ENCODE measurements at places on chromosomes 1 and 21. TPM values are rescaled to one million over a fixed set of nuclear protein-coding genes. Genes with fewer than 3 reads are reported as not detected.
A peak's percentile ranks its signal among the peaks of the same experiment; 100 is the strongest.

Gene SMCP
- not detected for total RNA-seq

Gene NHLH2
- not detected for total RNA-seq

DNA sequence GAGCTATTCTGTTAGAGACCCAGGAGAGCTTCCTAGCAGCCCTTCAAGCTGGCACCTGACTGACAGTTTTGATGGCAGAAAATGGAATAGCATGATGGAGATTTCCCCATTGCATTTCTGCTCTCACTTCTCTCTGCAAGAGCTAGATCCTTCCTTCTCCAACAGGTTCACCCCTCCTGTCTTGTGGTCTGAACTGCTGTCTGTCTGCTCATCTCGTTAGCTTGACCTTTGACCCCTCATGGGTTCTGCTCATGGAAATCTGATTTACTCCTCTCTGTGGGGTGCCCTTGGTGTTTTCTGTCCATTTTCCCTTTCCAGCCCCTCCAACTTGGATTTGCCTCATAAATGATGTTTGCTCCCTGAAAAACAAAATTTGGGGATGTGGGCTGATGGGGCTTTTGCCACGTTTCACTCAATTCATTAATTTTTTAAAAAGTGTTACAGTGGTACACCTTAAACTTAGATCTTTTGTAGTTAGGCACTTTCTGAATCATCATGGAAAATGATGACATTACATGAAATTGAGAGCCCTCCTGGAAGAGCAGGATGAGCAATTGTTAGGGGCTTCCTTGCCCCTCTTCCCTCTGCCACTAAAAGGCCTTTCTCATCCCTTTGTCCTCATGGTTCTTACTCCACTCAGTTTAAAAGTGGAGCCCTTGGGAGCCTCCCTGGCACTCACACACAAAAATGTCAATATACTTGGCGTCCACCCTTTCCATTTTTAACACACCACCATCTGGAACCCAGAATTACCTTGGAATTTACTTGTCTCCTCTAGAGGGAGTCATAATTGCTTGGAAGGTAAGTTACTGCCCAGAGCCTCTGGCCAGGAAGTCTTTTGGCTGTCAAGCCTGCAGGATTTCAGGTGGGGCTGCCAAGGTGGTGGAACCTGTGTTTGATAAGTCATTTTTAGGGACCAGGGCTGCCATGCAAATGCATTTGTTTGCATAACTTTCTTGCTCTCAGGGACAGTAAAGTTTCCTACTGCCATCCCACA is 31.9 kb upstream of the IL19 start:
- peak; percentile 28 for DNase-seq

DNA sequence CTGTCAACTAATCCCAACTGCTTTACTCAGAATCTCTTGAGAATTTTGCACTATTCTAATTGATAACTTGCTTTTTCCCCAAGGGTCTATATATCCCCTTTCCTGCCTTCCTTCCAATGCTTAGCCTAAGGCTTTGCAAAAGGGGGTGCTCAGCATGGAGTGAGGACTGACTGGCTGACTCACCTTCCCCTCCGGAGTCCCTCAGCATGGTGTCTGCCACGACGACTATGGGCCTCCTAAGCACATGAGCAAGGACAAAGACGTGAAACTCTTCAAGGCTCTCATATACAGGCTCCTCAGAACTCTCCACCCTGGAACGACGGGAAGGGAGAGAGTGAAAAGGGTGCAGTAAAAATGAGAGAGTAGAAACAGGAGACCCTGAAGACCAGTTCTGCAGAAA is 13.2 kb upstream of the MTMR11 start:
- DNase-seq, result no peak

Gene DAB1
- 0.56 TPM for total RNA-seq

GRCh38 chr1:84247425-84248220 is 53.9 kb upstream of the SAMD13 start:
- peak; percentile 96 for DNase-seq

Gene RGS13
- total RNA-seq, result not detected

DNA sequence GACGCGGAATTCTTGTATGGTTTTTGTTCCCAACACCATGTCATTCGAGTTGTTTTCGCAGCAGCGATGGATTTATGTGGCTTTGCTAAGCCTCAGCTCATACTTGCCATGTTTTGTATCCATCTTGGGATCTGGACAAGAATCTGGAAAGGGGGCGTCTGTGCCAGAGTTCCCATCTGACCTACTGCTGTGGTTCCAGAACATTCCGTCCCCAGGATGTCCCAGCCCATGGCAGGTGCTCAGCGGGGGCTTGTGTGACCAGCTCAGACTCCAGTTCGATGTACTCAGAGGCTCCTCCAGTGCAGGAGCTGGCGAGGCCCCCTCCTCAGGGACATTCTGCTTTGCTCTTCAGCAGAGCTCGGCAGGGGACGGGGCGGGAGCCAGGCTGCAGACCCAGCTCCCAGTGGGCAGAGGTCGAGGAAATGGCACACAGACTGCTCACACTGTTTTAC is 24.0 kb upstream of the ADARB1 start:
- DNase-seq, result no peak

- peak; percentile 90 for DNase-seq
These were observed 155.0 kb upstream of the EDN2 start for GRCh38 chr1:41639332-41639936.

DNA sequence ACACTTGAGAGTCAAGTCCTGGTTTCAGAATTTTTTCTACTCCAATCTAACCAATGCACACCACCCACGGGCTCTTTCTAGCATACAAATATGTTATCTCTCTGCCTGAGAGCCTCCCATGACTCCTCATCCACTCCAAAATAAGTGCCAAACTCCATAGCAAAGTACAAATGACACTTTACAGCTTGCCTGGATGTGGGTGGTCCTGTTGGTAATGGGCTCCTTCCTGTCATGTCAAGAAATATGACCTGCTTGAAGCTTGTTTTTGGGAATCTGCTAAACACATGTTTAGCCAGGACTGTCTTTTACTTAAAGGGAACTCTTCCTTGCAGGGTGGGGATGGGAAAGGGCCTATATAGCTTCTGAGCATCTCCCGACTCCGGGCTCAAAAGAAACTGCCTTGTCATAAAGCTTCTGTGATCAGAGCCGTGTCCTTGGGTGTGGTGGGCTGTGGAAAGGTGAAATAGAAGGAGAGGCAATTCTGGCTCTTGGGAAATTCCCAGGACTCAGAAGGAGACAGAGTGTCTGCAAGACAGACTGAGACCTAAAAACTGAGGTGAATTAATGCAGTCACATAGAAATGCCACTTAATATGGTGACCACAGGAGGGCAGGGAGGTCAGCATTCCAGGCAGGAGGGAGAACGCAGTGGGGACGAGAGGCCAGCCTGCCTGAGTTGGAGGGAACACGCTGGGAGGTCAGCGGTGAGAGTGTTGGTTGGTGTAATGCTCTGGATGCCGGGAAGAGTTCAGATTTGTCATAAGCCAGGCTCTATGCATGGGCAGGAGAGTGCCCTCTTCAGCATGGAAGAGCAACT is 6.1 kb upstream of the IGFN1 start:
- peak; percentile 88 for DNase-seq
